ENCODE measurements at places on chromosomes 16 and 17.

- no peak for DNase-seq
Measured at GRCh38 chr16:4324492-4325252, 8.8 kb downstream of the GLIS2 start.

GRCh38 chr17:80826955-80827645 lies 164.5 kb upstream of the CHMP6 start:
- no peak for DNase-seq

DNA sequence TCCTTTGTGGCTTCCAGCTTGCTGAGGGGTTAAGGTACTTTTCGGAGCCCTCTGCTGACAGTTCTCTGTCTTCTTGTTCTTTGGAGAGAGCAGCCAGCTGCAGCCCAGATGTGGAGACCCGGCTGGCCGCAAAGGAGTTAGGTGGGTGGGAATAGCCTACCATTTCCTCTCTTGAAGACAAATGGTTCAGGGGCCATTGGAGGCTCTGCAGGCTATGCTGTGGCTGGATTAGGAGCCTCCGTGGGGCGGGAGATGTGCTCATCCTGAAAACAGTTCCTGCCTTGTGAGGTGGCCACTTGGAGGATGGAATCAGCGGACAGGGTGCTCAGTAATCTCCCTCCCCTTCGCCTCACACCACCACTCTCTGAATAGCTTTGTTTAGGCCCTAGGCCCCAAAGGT lies 30.3 kb downstream of the MEOX1 start:
- DNase-seq = no peak

- DNase-seq = no peak
Measured at GRCh38 chr17:21210411-21211076, 3.4 kb downstream of the TMEM11 start.

DNA sequence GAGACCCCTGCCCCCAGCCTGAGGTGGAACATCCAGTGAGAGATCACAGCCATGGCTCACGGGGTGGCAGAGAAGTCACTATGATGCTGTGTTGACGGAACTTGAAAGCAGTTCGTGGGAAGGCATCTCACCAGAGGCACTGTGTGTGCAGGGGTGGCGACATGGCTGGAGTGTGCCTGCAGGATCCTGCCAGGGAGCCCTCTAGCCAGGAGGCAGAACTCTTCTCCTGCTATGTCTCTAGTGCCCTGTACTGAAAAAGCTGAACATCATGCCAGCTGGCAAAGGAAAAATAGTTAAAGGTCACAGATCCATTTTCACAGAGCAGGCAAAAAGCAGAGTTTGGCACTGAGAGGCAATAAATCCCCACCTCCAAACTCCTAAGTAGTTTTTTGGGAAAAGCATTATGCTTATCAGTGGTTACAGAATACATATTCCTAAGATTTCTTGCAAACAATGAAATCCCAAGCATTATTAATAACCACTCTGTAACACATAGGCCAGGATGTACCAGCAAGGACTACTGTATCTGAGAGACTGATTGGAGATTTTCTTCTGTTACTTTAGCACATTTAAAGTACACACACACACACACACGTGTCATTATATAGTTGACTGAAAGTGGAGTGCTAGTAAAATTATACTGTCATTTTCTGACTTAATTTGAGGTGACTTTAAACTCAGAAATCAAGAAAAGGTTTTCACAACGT lies 36.8 kb downstream of the TNRC6C start:
- no peak for DNase-seq

GRCh38 chr17:81350320-81350890 lies 44.9 kb upstream of the BAHCC1 start:
- no peak for DNase-seq

GRCh38 chr16:28985211-28986041 lies 574 bp downstream of the LAT start:
- no peak for DNase-seq

GRCh38 chr16:49592546-49593423 lies 219.2 kb downstream of the C16orf78 start:
- peak; percentile 10 for DNase-seq

- DNase-seq = no peak
Measured at GRCh38 chr16:65769055-65769465, 597.4 kb upstream of the CDH5 start.
